CD4-positive, alpha-beta T cell treated with Interferon gamma for 1 hour (primary cell): ENCODE measurements at places on chromosomes 3 and 15.

DNA sequence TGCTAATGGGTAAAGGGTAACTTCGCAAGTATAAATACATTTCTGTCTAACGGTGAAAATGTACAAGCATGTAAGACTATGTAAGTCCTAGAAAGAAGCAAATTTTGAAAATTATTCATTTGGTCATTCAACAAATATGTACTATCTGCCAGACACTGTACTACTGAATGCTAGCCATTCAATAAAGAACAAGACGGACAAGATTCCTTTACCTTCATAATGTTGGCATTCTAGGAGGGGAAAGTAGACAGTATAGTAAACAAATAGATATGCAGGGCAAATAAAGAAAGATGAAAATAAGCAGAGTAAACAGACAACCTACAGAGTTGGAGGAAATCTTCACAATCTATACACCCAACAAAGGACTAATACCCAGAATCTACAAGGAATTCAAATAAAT is 32.7 kb downstream of the C3orf70 start:
- no peak for DNase-seq

GRCh38 chr3:9026320-9027045 is 63.2 kb upstream of the RAD18 start:
- DNase-seq = no peak

DNA sequence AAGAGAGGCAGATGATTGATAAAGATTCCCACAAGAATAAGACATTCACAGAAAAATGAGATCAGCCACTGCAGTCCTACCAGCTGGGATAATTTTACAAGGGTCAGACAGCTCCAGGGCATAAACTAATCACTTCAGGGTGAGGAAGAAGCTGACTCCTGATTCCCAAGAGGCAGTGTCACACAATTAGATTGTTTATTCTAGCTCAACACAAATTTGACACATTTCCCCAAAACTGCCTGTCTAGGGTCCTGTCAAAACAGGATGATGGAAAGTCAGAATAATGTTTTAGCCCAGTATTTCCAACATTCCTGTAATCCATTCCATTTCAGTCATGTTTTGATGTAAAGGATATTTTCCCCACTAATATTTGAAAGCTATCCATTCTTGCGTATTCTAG is 110.8 kb downstream of the TNIK start:
- DNase-seq = no peak

DNA sequence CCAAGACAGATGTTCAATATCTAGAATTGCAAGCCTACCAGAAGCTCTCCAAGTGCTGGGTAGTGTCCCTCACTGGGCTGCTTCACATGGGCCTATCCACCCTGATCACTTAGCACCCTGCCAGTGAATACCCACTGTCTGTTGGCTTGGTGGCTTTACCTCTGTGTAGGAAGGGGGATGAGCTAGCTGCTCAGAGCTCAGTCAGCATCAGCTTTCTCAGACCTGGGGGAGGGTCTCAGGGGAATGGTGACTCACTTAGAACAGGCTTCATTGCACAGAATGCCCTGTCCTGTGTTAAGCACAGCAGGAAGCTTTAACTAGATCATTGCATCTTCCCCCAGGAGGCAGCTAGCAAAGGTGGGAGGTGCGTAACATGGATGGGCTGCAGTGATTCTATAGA is 209.8 kb downstream of the PDCD6IP start:
- no peak for DNase-seq

GRCh38 chr3:106401666-106402490 is 533.1 kb upstream of the CBLB start:
- DNase-seq = no peak

GRCh38 chr15:50904211-50904610 is 4.3 kb upstream of the AP4E1 start:
- no peak for DNase-seq

GRCh38 chr3:100231668-100232067 is 29.1 kb upstream of the TBC1D23 start:
- no peak for DNase-seq

DNA sequence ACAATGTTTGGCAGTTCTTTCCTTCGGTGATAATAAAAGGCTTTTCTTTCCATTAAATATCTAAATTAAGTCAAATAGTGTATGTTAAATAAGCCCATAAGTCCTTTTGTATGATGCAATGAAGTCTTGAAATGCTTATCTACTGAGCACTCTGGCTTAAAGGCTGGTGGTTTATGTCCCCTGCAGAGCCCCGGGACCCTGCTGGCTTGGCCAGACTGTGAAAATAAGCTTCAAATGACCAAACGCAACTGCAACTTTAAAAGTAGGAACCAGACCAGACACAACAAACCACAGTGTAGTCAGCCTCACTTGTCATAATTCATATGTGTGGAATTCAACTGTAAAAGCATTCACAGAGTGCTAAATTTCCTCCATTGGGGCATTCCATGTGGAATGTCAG is 72.5 kb downstream of the FOXP1 start:
- no peak for DNase-seq

GRCh38 chr3:50324351-50325112 is 2.0 kb upstream of the HYAL2 start:
- peak; percentile 53 for DNase-seq

GRCh38 chr15:96792216-96792615 is 461.7 kb downstream of the NR2F2 start:
- DNase-seq = no peak

- DNase-seq = no peak
Measured at GRCh38 chr3:184177331-184177731, 2.7 kb downstream of the AP2M1 start.

GRCh38 chr3:107600780-107601179 is 78.0 kb downstream of the BBX start:
- DNase-seq = no peak

- DNase-seq = no peak
Measured at GRCh38 chr3:129975705-129976048, 1.2 kb downstream of the TRH start.

DNA sequence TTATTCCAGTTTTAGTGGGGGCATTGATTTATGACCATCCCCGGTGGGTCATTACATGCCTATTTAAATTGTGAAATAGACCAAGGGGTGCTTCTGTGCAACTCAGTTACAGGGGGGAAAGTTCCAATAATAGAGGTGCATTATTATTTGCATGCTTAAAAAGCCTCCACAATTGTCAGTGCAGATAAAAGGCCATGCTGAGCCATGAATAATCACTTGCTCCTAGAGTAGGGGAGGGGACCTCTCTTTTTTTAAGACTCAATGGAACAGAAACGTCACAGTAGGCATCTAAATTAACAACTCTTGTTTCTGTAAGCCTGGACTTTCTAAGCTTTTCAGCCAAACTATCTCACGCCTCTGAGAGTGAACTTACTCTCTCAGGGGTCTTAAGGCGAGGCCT is 66.5 kb upstream of the CMTM7 start:
- no peak for DNase-seq

- no peak for DNase-seq
Measured at GRCh38 chr3:77686560-77686959, 646.7 kb downstream of the ROBO2 start.
